Stimulated activated effector memory CD8-positive, alpha-beta T cell treated with anti-CD3 and anti-CD28 coated beads, Interleukin-12 subunit alpha, Interleukin-12 subunit beta, amount 100 ng/mL, for 72 hours (primary cell): ENCODE measurements at places on chromosomes 4 and X.

GRCh38 chr4:182502064-182502463 lies 258.9 kb downstream of the TENM3 start:
- DNase-seq = no peak

- DNase-seq = no peak
Observed at GRCh38 chr4:65669111-65670019, 924 bp downstream of the EPHA5 start.

DNA sequence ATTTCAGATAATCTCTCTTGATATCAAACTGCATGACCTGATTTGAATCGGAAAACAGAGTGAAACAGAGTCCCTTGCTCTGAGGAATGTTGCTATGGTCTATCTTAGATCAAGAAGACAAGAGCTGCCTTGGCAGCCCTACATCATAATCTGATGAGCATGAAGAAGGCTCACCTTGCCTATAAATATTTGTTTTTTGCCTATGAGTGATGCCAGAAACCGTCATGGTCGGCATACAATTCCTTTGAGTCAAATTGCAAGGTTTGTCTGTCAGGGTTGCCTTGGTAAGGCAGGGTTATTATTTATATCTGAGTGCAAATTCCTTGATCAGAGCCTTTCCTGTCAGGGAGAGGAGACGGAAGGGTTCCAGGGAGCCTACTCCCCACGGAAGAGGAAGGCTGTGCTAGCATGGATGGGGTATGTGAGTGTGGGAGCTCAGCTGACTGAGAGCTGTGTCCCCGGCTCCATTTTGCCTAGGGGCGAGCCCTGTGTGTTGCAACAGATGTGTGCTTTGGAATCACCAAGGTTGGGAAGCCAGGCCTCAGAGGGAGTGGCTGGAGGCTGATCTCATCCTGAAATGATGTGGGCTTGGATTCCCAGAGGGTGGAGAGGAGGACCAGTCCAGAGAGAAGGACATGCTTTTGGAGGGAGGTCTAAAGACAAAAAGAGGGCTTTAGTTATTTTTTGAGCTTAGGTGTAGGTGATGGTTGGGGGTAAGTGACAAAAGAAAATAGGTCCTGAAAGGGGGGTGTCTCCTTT lies 43.6 kb downstream of the RTL9 start:
- DNase-seq = no peak

GRCh38 chr4:178799204-178799603 lies 1357.0 kb upstream of the AGA start:
- no peak for DNase-seq

DNA sequence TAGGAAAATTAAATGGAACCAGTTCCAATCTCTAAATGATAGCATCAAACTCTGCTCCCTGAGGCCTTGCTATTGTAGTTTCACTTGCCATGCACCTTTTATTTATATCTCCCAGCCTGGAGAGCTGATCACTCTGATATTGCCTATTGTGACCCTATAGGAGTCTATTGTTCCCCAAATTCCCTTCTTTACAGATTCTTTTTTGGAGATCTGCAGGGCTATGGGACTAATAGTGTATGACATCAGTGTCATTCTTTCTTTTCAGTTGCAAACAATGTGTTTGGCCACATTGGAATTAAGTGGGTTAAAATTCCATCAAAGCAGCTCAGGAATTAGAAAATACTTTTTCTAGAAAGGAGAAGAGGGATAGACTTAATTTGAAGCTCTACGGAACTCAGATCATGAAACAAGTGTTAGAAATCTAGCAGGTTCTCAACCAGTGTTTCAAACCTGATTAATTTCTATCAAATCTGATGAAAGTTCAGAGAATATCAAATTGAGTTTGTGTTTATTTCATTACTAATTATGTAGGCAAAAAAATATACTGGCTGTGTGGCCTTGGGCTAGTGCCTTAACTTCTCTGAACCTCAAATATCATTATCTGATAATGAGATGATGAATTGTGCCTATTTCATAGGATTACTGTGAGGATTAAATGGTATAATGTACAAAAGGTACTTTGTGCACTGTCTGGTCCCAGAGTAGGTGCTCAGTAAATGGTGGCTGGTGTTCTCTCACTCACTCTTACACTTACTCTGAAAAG lies 71.4 kb downstream of the COL4A6 start:
- DNase-seq = no peak

DNA sequence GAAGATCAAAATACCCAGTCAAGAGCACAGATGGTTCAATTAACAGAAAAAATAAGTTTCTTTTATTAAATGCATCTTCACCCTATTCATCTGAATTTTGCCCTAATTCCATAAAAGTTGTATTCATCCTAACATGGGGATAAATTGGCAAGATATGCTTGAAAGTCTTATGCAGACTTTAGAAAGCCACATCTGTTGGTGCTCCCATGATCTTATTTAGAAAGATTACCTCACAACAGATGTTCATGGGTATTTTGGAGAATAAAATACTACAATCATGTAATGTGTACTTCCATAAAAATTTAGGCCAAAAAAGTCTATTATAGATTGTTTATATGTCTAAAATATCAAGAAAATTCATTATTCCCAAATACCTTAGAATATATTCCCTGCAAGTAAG lies 510.3 kb downstream of the TECRL start:
- DNase-seq = no peak

GRCh38 chr4:185382754-185383153 lies 13.0 kb downstream of the LRP2BP start:
- no peak for DNase-seq

DNA sequence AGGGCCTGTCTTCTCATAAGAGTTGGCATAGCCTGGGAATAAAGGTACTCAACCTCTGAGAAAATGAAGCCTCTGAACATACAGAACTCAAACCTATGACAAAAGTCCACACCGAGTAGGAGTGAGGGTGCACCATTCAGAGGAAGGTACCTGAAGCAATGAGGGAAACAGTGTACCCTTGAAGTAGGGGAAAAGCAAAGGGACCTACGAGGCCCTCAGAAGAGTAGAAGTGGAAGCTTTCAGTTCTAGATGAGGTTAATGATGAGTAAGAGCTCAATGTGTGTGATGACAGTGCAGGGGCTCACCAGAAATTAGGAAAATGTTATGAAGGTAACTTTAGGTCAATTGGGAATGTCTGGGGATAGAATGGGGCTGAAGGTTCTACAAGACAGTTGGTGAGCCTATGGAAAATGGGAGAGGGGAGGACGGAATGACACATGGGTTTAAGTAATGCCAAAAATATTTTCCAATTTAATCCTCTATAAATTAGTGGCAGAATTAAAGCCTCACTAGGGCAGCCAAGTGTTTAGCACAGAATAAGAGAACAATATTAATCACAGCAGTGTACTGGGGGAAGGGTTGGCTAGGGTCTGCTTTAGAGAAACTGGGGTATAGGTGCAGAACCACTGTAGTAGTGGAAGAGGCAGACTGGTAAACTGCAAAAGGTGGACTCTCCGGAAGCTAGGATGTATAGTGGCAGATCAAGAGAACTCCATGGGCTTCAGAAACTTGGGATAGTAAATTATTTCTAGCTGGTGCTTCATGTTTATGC lies 39.8 kb downstream of the RAB33A start:
- peak; percentile 51 for DNase-seq

DNA sequence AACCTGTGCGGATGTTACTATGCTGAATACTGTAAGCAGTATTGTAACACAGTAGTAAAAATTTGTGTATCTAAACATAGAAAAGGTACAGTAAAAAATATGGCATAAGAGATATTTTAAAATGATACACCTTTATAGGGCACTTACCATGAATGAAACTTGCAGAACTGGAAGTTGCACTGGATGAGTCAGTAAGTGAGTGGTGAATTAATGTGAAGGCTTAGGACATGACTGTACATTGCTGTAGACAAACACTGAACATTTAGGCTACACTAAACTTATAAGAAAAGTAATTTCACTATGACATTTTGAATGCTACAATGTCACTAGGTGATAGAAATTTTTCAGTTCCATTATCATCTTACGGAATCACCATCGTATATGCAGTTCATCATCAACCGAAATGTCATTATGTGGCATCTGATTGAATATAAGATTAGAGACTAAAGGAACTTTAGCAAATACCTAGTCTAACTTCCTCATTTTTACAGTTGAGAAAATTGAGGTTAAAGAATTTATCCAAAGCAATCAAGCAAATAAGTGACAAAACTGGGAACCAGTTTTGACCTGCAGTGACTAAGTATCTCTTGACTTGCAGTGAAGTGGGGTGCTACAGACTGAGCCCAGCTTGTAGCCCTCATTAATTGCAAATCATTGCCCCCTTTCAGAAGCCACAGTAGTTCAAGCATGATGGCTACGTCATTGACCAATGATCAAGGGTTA lies 55.3 kb downstream of the EGF start:
- no peak for DNase-seq

- DNase-seq = no peak
Observed at GRCh38 chrX:15017491-15017890, 144.3 kb downstream of the MOSPD2 start.

GRCh38 chrX:39946822-39947221 lies 150.9 kb downstream of the BCOR start:
- no peak for DNase-seq

DNA sequence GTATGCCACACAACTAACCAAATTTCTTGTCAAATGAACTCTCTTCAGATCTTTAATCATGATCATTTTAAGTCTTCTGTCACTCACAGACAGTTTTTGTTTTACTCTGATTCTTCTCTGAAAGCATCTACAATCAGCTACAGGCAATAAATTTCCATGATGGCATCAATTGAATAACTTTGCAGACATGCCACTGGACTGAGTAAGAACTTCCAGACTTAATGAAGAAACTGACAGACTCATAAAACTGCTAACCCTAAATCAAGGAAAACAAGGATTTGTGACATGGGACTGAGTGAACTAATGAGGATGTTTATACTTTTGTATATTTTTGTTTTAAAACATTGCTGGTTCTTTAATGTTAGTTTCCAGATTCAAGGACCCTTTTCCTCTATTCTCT lies 5.5 kb upstream of the PPP1R2C start:
- DNase-seq = no peak

GRCh38 chrX:39816871-39817731 lies 280.7 kb downstream of the BCOR start:
- no peak for DNase-seq

DNA sequence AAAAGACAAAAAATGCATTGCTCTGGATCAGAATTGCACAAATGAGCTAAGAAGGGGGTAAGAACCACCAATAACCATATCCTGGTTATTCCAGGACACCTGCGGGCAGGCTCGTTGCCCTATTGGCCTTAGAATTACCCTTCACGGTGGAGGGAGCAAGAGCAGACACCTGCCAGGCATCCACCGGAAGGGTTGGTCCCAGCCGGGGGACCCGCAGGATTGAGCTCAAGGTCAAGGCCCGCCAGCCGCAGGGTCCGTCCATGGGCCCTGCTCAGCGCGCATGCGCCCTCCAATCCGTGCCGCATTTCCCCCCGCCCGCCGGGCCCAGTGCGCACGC lies 575 bp downstream of the SLC25A6 start:
- DNase-seq = no peak

- no peak for DNase-seq
Observed at GRCh38 chr4:33493231-33493630, 2751.1 kb downstream of the ARAP2 start.

DNA sequence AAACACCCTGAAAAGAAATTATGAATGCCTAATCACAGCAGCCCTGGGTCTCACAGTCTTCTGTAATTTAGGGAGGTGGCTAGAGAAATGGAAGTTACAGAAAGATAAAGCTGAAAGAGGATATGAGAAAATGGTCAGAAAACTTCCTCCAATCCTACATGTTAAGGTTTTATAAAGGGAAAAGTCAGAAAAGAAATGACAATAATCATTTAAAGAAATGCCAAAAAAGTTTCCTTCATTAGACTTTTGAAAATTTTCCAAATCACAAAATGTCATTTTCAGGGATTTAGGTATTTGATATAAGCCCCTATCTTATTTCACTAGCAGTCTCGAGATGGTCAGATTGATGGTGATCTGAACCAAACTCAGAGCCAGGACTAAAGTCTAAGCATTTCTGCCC lies 276.2 kb downstream of the CHIC1 start:
- DNase-seq = no peak

GRCh38 chr4:127479031-127479622 lies 153.6 kb upstream of the INTU start:
- DNase-seq = no peak

DNA sequence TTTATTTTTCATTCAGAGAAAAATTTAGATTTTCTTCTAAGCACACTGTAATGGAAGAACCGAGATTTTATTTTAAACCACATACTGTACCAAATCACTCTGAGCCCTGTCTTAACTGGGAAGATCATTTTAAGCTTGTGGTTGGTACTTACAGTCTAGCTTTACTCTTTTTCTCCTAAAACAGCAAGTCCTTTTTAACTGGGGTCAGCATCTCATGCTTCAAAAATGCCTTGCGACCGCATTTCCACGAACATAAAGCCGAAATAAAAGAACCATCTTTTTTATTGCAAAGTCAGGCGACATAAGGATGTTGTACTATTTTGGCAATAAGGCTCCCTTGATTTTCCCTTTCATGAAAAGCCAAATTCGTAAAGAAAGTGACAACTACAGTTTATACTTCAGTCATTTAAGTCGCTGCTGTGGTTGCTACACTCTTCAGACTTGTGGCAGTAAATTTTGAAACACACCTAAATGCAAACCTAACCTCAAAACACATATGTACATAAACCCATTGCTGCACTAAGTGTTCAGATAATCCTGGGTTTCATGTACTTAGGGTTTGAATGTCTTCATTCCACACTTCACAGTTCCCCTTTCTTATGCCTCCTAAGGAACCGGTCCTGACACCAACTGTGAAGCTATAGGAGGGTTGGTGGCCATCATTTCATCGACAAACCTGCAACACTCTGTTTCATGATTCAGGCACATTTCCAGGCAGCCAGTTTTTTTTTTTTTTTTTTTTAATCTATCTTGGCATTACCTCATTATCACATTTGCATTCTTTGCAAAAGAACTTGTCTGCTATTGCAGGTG lies 3.0 kb downstream of the STOX2 start:
- DNase-seq = no peak

GRCh38 chr4:173794662-173795061 lies 264.6 kb upstream of the HAND2 start:
- DNase-seq = no peak

GRCh38 chr4:153514688-153515426 lies 48.7 kb downstream of the TMEM131L start:
- DNase-seq = no peak

DNA sequence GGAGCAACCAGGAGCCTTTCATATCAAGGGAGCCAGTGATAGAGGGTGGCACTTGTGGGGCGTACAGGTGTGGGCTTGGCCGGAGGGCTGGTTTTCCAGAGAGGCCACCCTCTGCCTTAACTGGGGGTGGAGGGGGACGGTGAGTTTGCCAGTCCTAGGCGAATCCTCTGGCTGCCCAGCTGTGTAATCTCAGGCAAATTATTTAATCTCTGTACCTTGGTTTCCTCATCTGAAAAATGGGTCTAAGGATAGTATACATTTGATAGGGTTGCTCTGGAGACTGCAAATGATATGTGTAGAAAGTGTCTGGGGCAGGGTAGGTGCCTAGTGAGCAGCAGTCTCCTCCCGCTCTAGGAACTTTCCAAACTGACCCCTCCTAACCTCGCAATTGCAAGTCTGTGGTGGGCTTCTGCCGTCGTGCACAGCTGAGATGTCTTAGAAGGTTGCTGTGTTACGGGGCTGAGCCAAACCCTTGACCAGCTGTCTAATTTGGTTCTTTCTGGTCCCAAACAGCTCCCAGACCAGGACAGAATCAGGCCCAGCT lies 3.8 kb upstream of the CXCR3 start:
- no peak for DNase-seq
